ENCODE measurements at places on chromosomes 16 and 17. TPM values are rescaled to one million over a fixed set of nuclear protein-coding genes. Genes with fewer than 3 reads are reported as not detected.

CACNA1G gene
- 4.4 TPM for total RNA-seq

PRSS27 gene
- 0.32 TPM for total RNA-seq

AKAP1 gene
- 194 TPM for total RNA-seq

TP53TG3B gene
- total RNA-seq: not detected

GP1BA gene
- total RNA-seq: not detected

OR1A1 gene
- total RNA-seq: not detected

MRPL12 gene
- 122 TPM for total RNA-seq

MPO gene
- total RNA-seq: 0.06 TPM

CHST4 gene
- total RNA-seq: not detected

GABARAPL2 gene
- total RNA-seq: 197 TPM

KRT35 gene
- not detected for total RNA-seq

AANAT gene
- not detected for total RNA-seq

IRX3 gene
- 17.8 TPM for total RNA-seq

PRKCB gene
- total RNA-seq: 2.8 TPM

SLFN14 gene
- not detected for total RNA-seq

TMEM92 gene
- not detected for total RNA-seq

MARVELD3 gene
- total RNA-seq: not detected

RNPS1 gene
- total RNA-seq: 103 TPM

PPP1R27 gene
- 0.85 TPM for total RNA-seq

HSD17B1 gene
- total RNA-seq: 1.5 TPM

KRTAP3-2 gene
- total RNA-seq: not detected

CCL4L2 gene
- not detected for total RNA-seq

GNG13 gene
- total RNA-seq: not detected
